Natural killer cell (primary cell): ENCODE measurements at places on chromosomes 5 and 9. TPM values are rescaled to one million over a fixed set of nuclear protein-coding genes. Genes with fewer than 3 reads are reported as not detected.
A peak's percentile ranks its signal among the peaks of the same experiment; 100 is the strongest.

SAXO1 gene
- 0.28 TPM for total RNA-seq

TTC33 gene
- 10.0 TPM for total RNA-seq

SLC31A1 gene
- 11.8 TPM for total RNA-seq

ZNF300 gene
- total RNA-seq, result 5.8 TPM

IQGAP2 gene
- total RNA-seq, result 218 TPM

GNA14 gene
- not detected for total RNA-seq

- no peaks in the 10 kb centered on the region for H3K4me1 ChIP-seq
- no peak overlapping the region for H3K27ac ChIP-seq
- no peak overlapping the region for H3K4me3 ChIP-seq
- peaks cover 2% of the 10 kb centered on the region for H3K27me3 ChIP-seq
Measured at GRCh38 chr5:65070026-65070425, 301.3 kb downstream of the CWC27 start.

GRCh38 chr9:20788526-20789451, 104.7 kb downstream of the FOCAD start:
- no peaks in the 10 kb centered on the region for H3K4me1 ChIP-seq
- H3K27ac ChIP-seq, result no peak overlapping the region
- no peaks in the 10 kb centered on the region for H3K27me3 ChIP-seq
- H3K36me3 ChIP-seq, result peaks cover 3% of the 10 kb centered on the region

DNA sequence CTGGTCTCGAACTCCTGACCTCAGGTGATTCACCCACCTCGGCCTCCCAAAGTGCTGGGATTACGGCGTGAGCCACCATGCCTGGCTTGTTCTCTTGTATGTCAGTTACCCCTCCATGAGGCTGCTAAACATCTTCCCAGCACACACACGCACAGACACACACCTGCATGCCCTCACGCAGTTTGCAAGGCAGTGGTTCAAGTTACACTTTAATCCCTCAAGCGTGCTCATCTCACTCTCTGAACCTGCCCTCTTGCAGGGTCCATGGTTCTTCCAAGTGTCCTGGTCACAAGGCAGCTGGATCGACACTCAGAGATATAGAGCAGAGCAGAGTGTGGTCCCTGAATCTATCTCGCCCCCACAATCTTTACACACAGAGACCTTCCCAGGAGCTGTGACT, 34.1 kb upstream of the RUFY1 start:
- no peak overlapping the region for H3K27ac ChIP-seq
- no peak for DNase-seq
- H3K27me3 ChIP-seq, result no peaks in the 10 kb centered on the region
- no peak overlapping the region for H3K4me3 ChIP-seq

DNA sequence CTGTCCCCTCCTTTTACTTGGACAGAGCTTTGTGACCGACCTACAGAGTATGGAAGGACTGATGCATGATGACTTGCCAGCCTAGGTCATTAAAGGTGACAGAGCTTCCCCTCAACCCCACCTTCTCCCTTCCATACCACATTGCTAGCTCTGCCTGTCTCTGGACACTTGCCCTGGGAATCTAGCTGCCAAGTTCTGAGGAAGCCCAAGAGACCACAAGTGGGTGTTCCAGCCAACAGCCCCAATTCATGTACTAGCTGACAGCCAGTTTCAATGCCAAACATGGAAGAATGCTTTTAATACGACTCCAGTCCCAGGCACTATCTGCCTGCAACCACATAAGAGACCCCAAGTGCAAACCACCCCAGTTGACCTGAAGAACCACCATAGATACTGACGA, 477.1 kb downstream of the SPOCK1 start:
- H3K27ac ChIP-seq, result no peak overlapping the region
- H3K4me3 ChIP-seq, result no peak overlapping the region
- no peak for DNase-seq
- H3K36me3 ChIP-seq, result no peaks in the 10 kb centered on the region

- no peaks in the 10 kb centered on the region for H3K36me3 ChIP-seq
- H3K27me3 ChIP-seq, result no peaks in the 10 kb centered on the region
- DNase-seq, result no peak
- no peaks in the 10 kb centered on the region for H3K4me1 ChIP-seq
Measured at GRCh38 chr9:3006851-3007250, 163.0 kb upstream of the PUM3 start.

DNA sequence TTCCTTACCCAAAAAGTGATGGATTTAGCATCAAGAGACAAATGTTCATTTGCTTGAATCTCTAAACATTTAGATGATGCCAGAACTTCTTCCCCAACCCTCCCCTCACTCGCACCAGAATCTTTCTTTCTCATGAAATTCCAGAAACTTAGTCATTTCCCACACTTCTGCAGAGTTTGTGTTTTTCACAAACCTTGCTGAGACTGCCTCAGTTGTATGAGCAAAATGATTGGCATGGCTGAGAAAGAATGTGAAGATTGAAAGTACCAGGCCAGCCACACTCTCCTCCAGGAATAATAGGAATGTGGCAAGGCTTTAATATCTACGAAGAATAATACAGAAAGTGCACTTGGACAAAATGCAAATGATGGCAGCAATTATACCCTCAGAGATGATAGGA, 428.3 kb upstream of the CDH6 start:
- no peaks in the 10 kb centered on the region for H3K27me3 ChIP-seq
- H3K27ac ChIP-seq, result no peak overlapping the region
- no peak for DNase-seq

DNA sequence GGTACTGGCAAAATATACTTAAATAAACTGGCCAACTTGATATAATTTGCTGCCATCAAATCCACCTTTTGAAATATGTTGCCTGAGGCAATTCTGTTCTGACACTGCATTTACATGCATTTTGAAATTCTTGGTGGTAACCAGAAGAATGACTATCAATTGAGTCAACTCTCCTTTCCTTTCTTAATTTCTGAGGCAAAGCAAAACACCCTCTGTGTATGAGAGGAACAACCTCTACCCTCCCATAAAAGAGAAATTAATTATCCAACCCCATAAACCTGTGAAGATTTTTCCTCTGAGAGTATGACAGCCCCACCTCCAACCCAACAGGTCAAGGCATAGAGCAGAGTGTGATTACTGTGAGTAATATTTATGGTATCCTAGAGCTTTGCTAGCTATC, 286.8 kb downstream of the NR2F1-AS1 start:
- H3K4me3 ChIP-seq, result no peak overlapping the region
- no peak overlapping the region for H3K27ac ChIP-seq
- H3K36me3 ChIP-seq, result no peaks in the 10 kb centered on the region
- no peaks in the 10 kb centered on the region for H3K27me3 ChIP-seq

GRCh38 chr5:264338-264737, 7.1 kb upstream of the PDCD6 start:
- no peak for DNase-seq
- H3K27ac ChIP-seq, result no peak overlapping the region
- H3K27me3 ChIP-seq, result no peaks in the 10 kb centered on the region

DNA sequence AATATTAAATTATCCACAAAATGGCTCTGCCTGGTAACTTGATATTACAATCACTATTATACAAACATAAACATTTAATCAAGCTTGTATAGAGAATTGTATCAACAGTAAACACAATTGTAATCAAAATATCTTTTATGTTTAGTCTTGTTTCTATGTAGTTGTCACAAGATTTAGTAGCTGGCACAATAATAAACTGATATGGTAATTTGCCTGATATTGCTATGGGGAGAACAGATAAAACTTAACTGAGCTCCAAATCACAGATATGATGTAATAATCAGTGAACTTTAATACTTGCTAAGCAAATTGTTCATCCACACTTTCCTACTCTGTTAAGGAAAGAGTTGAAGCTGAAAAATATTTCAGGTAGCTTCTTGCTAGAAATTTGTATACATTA, 189.8 kb downstream of the MPDZ start:
- DNase-seq, result no peak
- H3K4me1 ChIP-seq, result no peaks in the 10 kb centered on the region
- no peaks in the 10 kb centered on the region for H3K27me3 ChIP-seq
- H3K36me3 ChIP-seq, result no peaks in the 10 kb centered on the region
- H3K4me3 ChIP-seq, result no peak overlapping the region

DNA sequence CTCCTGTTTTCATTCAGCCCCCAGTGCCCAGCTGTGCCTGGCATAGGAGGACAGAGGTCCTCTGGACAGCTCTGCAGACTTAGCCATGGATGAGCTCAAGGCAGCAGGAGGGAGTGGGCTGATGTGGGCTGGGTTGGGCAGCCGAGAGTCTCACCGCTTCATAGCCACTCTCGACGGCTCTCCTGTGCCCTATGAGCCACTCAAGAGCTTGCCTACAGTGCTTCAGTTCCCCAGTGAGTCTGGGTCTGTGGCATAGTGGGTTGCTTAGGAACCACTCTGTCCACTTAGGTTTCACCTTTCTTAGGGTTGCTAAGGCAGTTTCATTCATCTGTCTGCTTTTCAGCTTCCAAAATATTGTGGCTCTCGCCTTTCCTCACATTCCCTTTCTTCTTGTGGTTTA, 296.8 kb downstream of the ICE1 start:
- no peaks in the 10 kb centered on the region for H3K4me1 ChIP-seq
- H3K27ac ChIP-seq, result no peak overlapping the region

GRCh38 chr5:991472-992267, 16.9 kb upstream of the NKD2 start:
- H3K4me1 ChIP-seq, result no peaks in the 10 kb centered on the region
- H3K4me3 ChIP-seq, result no peak overlapping the region
- no peak overlapping the region for H3K27ac ChIP-seq

- H3K27ac ChIP-seq, result no peak overlapping the region
- no peaks in the 10 kb centered on the region for H3K36me3 ChIP-seq
- no peaks in the 10 kb centered on the region for H3K27me3 ChIP-seq
- peaks cover 18% of the 10 kb centered on the region for H3K4me1 ChIP-seq
- no peak for DNase-seq
Measured at GRCh38 chr5:143600396-143601075, 197.1 kb upstream of the NR3C1 start.

DNA sequence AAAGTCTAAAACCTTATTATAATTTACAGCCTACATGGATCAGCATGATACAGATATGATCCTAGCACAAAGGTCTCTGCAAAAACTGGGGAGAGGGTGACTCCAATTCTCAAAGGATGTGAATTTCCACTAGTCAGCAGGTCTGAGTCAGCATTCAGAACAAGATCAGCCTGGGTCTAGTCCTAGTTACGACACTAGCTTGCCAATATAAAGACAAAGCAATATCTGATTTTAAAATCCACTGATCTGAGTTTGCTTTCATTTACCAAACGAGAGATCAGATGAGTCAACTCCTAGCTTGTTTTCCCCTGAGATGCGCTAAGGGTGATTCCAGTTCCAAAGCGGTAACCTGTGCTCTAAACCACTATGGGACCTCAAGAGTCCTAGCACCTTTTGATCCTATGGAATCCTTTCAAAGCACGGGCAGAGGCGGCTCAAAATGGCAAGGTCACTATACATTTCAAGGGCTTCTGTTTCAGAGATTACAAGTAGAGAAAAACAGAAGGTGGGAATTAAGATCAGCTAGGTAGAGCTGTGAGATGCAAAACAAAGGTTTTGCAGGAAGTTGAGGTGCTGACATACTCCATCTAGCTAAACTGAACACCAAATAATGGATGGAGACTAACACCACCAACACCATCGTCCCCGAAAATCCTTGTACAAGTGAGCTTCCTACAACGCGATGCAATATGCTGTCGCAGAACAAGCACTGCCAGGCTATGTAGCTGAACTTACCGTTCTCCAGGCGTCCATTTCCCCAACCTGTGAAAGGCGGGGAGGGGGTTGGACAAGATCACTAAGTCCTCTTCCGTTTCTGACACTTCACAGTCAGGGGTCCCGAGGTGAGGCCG, 906 bp downstream of the SLC25A51 start:
- peaks cover 10% of the 10 kb centered on the region for H3K36me3 ChIP-seq
- DNase-seq, result no peak
- peaks cover 17% of the 10 kb centered on the region for H3K4me1 ChIP-seq
- peak overlapping the region; percentile 58 for H3K4me3 ChIP-seq

DNA sequence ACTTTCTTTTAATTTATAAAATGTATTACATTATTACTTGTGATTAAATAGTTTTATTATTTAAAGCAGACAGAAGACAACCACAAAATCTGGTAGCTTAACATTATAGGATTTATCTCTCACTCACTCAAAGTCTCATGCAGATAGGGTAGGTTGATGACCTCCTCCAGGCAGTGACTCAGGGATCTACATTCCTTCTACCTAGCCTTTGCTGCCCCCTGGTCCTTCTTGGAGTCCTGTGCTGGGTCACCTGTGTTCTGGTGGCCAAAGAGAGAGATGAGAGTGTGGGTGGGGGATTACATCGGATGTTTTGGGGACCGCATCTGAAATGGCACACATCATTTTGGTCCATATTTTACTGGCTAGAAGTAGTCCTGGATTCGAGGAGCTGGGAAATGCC, 95.7 kb upstream of the CTSL start:
- DNase-seq, result no peak
- H3K27me3 ChIP-seq, result no peaks in the 10 kb centered on the region
- no peaks in the 10 kb centered on the region for H3K36me3 ChIP-seq
- H3K4me3 ChIP-seq, result no peak overlapping the region
- H3K27ac ChIP-seq, result no peak overlapping the region

GRCh38 chr5:83360573-83360972, 111.0 kb upstream of the VCAN start:
- H3K4me1 ChIP-seq, result no peaks in the 10 kb centered on the region
- no peak overlapping the region for H3K27ac ChIP-seq
- H3K4me3 ChIP-seq, result no peak overlapping the region
- DNase-seq, result no peak
- no peaks in the 10 kb centered on the region for H3K36me3 ChIP-seq

GRCh38 chr5:41636605-41637004, 126.2 kb upstream of the PLCXD3 start:
- H3K27ac ChIP-seq, result no peak overlapping the region
- no peaks in the 10 kb centered on the region for H3K36me3 ChIP-seq
- no peak for DNase-seq
- H3K27me3 ChIP-seq, result no peaks in the 10 kb centered on the region
- no peaks in the 10 kb centered on the region for H3K4me1 ChIP-seq
- H3K4me3 ChIP-seq, result no peak overlapping the region

- no peak overlapping the region for H3K27ac ChIP-seq
- no peak for DNase-seq
- H3K4me3 ChIP-seq, result no peak overlapping the region
- peaks cover 9% of the 10 kb centered on the region for H3K27me3 ChIP-seq
Measured at GRCh38 chr9:32580631-32581300, 7.8 kb upstream of the NDUFB6 start.

DNA sequence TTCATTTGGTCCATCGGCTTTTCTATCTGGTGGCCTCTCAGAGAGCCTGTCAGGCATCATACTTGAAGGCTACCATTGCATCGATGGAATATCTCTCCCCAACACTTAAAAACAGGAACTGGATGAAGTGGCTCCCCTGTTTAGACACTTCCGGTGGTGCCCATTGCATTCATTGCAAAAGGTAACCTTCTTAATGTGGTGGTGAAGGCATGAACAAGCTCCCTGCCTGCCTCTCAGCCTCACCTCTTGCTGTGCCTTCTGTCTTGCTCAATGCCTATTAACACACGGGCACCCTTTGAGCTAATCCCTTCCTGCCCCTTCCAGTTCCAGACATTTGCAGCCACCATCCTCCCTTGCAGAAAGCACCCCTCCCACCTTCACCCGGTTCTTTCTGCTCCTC, 233.1 kb upstream of the MSX2 start:
- no peak overlapping the region for H3K27ac ChIP-seq
- DNase-seq, result no peak
- no peaks in the 10 kb centered on the region for H3K4me1 ChIP-seq
- H3K36me3 ChIP-seq, result no peaks in the 10 kb centered on the region

- H3K36me3 ChIP-seq, result no peaks in the 10 kb centered on the region
- H3K4me3 ChIP-seq, result no peak overlapping the region
- DNase-seq, result no peak
- no peak overlapping the region for H3K27ac ChIP-seq
- H3K27me3 ChIP-seq, result no peaks in the 10 kb centered on the region
Measured at GRCh38 chr5:40594811-40595210, 84.9 kb upstream of the PTGER4 start.
